ENCODE measurements at places on chromosomes 16 and 17. TPM values are rescaled to one million over a fixed set of nuclear protein-coding genes. Genes with fewer than 3 reads are reported as not detected.

Gene RAB37
- 0.09 TPM for polyA plus RNA-seq

Gene NUTF2
- polyA plus RNA-seq: 569 TPM

Gene USP6
- polyA plus RNA-seq: not detected

Gene KRTAP4-4
- polyA plus RNA-seq: not detected

Gene C16orf74
- polyA plus RNA-seq: 35.3 TPM

Gene EXOC7
- polyA plus RNA-seq: 60.6 TPM

Gene KRTAP1-1
- polyA plus RNA-seq: not detected

DNA sequence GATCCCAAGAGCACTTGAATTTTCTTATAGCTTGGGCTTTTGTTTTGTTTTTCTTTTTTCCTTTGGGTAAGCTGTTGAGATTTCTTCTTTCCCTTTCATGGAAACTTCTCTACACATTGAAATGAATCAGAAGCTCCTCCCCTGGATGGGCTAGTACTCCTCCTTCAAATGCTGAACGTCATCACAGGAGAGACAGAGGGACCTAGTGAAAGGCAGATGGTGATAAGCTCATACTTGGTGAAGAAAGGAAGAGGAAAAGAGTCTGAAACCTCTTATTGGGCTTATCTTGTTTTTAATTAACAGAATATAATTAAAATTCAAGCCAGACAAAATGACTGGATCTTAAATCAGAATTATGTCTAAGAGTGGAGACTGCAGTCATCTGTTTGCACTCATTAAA, 147.3 kb downstream of the SNX11 start:
- H3K27me3 ChIP-seq: no peaks in the 10 kb centered on the region
- H3K4me1 ChIP-seq: no peaks in the 10 kb centered on the region
- no peak overlapping the region for H3K27ac ChIP-seq
- DNase-seq: no peak
- no peaks in the 10 kb centered on the region for H3K36me3 ChIP-seq

GRCh38 chr16:1481906-1482835, 6.6 kb downstream of the PTX4 start:
- H3K27me3 ChIP-seq: no peaks in the 10 kb centered on the region
- DNase-seq: no peak
- peak overlapping the region; percentile 64 for H3K27ac ChIP-seq
- H3K4me1 ChIP-seq: peaks cover 2% of the 10 kb centered on the region
- no peaks in the 10 kb centered on the region for H3K36me3 ChIP-seq

GRCh38 chr17:31085563-31085962, 9.2 kb upstream of the NF1 start:
- no peaks in the 10 kb centered on the region for H3K4me1 ChIP-seq
- no peak for DNase-seq
- no peak overlapping the region for H3K4me3 ChIP-seq
- H3K27ac ChIP-seq: no peak overlapping the region
- H3K27me3 ChIP-seq: no peaks in the 10 kb centered on the region

DNA sequence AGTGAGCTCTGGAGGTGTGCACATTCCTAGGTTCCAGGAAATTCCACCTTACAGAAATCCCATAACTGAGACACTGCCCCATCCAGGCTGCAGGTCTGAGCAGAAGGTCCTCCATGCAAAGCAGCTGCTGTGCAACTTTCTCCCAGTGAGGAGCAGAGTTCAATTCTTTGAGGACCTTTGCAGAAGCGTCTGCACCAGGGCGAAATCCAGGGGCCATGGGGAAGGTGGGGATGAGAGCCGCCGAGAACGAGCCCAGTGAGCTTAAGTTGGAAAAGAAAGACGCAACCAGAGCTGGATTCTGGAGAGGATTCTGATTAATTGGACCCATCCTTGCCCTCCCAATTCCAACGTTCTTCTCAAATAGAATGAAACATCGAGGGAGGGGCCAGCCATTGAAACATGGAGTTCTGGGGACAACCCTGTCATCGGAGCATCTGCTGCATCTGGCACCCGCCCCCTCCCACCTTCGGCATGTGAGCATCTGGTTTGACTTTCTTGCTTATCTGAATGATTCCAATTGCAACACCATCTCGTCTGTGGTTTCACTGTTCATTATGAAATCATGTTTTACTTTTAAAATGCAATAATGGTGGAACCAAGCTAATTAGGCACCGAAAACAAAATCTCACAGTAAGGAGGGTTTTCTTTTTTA, 190.6 kb upstream of the FOXF1 start:
- no peak overlapping the region for H3K4me3 ChIP-seq
- no peaks in the 10 kb centered on the region for H3K4me1 ChIP-seq
- no peak overlapping the region for H3K27ac ChIP-seq
- H3K27me3 ChIP-seq: no peaks in the 10 kb centered on the region
- DNase-seq: no peak

GRCh38 chr16:13780406-13781168, 139.4 kb upstream of the ERCC4 start:
- no peaks in the 10 kb centered on the region for H3K36me3 ChIP-seq
- no peak overlapping the region for H3K27ac ChIP-seq
- H3K27me3 ChIP-seq: no peaks in the 10 kb centered on the region
- H3K4me3 ChIP-seq: no peak overlapping the region

GRCh38 chr16:48556243-48556912, 53.6 kb downstream of the N4BP1 start:
- H3K27me3 ChIP-seq: no peaks in the 10 kb centered on the region
- peaks cover 21% of the 10 kb centered on the region for H3K36me3 ChIP-seq
- peaks cover 21% of the 10 kb centered on the region for H3K4me1 ChIP-seq
- no peak overlapping the region for H3K4me3 ChIP-seq

DNA sequence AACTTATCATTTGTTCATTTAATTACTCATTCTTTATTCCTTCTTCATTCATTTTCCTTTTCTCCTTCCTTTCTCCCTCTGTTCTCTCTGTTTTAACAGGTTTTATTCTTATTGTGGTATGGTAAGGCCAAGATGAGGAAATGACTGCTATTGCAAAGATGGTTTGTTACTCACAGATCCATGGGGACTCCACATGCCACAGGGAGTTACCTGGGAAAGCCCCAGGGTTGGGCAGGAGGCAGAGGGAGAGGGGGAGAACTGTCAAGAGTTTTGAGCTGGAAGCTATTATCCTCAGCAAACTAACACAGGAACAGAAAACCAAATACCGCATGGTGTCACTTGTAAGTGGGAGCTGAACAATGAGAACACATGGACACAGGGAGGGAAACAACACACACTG, 453.3 kb downstream of the WWOX start:
- no peaks in the 10 kb centered on the region for H3K4me1 ChIP-seq
- DNase-seq: no peak
- H3K27me3 ChIP-seq: no peaks in the 10 kb centered on the region
- no peaks in the 10 kb centered on the region for H3K36me3 ChIP-seq
- no peak overlapping the region for H3K27ac ChIP-seq

DNA sequence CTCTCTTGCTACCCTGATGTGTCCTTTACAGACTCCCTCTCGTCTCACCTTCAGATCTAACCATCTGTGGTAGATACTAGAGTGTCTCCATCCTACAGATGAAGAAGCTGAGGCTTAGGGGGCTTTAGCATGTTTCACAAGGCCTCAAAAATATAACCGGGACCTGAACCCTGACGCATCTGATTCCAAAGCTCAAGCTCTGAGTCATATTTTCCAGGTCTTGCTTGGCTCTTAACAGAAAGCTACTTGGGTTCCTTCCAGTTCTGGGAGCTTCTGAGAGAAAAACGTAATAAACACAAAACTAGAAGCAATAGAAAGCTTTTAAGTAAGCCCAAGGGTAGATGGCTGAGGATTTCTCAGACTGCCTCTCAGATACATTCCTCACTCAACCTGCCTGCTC, 224.3 kb upstream of the EEF2KMT start:
- no peaks in the 10 kb centered on the region for H3K36me3 ChIP-seq
- H3K4me1 ChIP-seq: no peaks in the 10 kb centered on the region
- no peak for DNase-seq
- H3K4me3 ChIP-seq: no peak overlapping the region
- no peak overlapping the region for H3K27ac ChIP-seq

GRCh38 chr16:72952811-72953271, 95.1 kb downstream of the ZFHX3 start:
- H3K36me3 ChIP-seq: peaks cover 5% of the 10 kb centered on the region
- no peak overlapping the region for H3K4me3 ChIP-seq
- no peak for DNase-seq
- H3K27ac ChIP-seq: no peak overlapping the region
- H3K27me3 ChIP-seq: no peaks in the 10 kb centered on the region
- no peaks in the 10 kb centered on the region for H3K4me1 ChIP-seq

- peak overlapping the region; percentile 88 for H3K27ac ChIP-seq
- no peak for DNase-seq
- H3K36me3 ChIP-seq: peaks cover 3% of the 10 kb centered on the region
These were observed 1.1 kb upstream of the WBP2 start for GRCh38 chr17:75856062-75856756.

DNA sequence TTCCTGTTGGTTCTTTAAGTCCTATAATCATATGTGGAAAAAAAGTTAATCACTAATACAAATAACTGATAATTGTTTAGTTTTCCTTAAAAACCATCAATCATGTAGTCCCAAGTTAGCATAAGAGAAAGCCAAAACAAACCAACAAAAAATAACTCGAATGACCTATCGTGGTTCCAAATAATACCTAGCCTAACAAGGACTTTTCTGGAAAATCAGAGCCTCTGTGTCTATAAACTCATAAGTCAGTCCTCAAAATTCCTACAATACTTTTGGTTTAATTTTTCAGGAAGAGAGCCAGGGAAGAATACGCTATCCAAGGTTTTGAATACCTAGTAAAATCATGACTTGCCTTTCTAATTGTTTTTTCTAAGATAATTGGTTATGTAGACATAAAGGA, 975.3 kb upstream of the SOX9 start:
- no peak overlapping the region for H3K4me3 ChIP-seq
- H3K27ac ChIP-seq: no peak overlapping the region
- no peak for DNase-seq
- H3K27me3 ChIP-seq: no peaks in the 10 kb centered on the region
- no peaks in the 10 kb centered on the region for H3K36me3 ChIP-seq

GRCh38 chr17:35252651-35253050, 9.8 kb downstream of the SLFN5 start:
- peaks cover 33% of the 10 kb centered on the region for H3K36me3 ChIP-seq
- no peak for DNase-seq
- H3K4me3 ChIP-seq: no peak overlapping the region
- no peak overlapping the region for H3K27ac ChIP-seq

GRCh38 chr17:57623620-57624019, 121.5 kb downstream of the CCDC182 start:
- no peaks in the 10 kb centered on the region for H3K36me3 ChIP-seq
- no peaks in the 10 kb centered on the region for H3K4me1 ChIP-seq
- H3K27ac ChIP-seq: no peak overlapping the region
- H3K27me3 ChIP-seq: no peaks in the 10 kb centered on the region
- DNase-seq: no peak

DNA sequence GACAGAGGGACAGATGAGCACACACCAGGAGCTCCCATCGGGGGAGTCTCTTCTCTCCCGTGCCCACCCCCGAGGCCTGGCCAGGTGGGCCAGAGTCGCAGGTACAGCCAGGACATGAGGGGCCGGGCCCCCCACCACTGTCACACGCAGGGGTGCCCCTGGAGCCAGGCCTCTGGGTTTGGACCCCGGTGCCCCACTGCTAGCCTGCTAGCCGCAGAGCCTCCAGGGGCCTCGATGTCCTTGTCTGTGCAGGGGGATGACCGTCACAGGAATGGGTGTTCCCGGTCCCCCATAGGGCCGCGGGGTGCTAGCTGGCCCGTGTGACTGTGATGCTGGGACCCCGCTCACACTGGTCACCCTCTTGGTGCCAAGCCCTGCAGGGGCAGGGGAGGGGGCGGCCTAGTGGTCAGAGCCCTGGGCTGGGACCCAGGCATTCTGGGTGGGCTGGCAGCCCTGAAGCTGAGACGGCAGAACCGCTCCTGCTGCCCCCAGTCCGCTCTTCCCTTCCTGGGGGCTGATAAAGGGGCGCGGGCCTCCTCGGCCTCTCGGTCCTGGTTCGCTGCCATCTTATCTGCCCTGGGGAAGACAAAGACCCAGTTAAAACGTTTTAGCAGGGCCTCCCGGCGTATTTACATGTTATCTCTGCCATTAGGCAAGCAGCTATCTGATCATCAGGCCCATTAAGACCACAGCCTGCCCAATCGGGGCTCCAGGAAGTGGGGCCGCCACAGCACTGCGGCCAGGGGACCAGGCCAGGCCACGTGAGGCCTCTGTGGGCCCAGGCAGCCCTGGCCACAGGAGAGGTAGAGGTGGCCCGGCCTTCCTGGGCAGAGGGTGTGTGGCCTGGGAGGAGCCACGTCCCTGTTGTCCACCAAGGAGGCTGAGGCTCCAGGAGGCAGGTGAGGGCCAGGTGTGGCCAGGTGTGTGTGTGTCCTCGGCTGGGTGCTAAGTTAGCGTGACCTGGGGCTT, 57.2 kb upstream of the ZC3H18 start:
- DNase-seq: no peak
- peaks cover 16% of the 10 kb centered on the region for H3K4me1 ChIP-seq
- H3K27ac ChIP-seq: no peak overlapping the region
- H3K36me3 ChIP-seq: no peaks in the 10 kb centered on the region

DNA sequence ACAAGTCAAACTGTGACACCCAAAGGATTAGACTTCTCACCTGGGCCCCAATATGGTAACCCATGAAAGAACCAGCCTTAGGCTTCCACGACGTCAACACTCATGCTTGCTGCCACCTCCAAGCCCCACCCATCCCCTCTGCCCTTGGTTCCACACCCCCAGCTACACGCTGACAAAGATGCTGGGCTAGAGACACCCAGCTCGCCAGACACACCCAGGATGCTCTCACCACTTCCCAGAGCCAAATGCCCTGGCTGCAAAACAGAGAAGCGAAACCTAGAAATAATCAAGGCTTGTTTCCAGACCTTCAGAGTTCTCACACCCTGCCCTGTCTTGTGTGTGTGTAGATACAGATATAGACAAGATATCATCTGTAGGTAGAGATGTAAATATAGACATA, 26.0 kb upstream of the ADCY9 start:
- no peak overlapping the region for H3K4me3 ChIP-seq
- no peak overlapping the region for H3K27ac ChIP-seq
- H3K27me3 ChIP-seq: no peaks in the 10 kb centered on the region
- DNase-seq: peak; percentile 5
- H3K4me1 ChIP-seq: peaks cover 13% of the 10 kb centered on the region

- H3K4me1 ChIP-seq: no peaks in the 10 kb centered on the region
- no peaks in the 10 kb centered on the region for H3K36me3 ChIP-seq
- H3K27ac ChIP-seq: no peak overlapping the region
- no peaks in the 10 kb centered on the region for H3K27me3 ChIP-seq
These were observed 45.4 kb upstream of the RASD1 start for GRCh38 chr17:17541640-17542001.

DNA sequence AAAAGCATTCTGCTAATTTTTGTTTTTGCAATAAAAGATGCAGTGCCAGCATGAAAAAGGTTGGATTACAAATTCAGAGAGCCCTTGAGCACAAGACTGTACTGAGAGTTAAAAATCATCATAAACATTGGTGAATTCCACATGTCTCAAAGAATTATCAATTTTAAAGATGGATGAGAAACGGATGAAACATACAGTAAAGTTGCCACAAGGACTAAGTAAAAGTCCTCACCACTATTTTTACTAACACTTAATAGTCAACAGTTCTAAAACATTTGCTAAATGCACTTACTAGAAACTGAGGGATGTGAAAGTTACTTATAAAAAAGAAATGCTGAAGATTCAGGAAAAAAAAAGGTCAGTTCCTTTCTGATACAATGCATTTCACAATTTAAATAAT, 25.8 kb upstream of the NACA2 start:
- no peaks in the 10 kb centered on the region for H3K36me3 ChIP-seq
- no peak overlapping the region for H3K27ac ChIP-seq
- H3K4me1 ChIP-seq: no peaks in the 10 kb centered on the region
- no peak overlapping the region for H3K4me3 ChIP-seq
- H3K27me3 ChIP-seq: no peaks in the 10 kb centered on the region
- DNase-seq: no peak

Data from keratinocyte (primary cell).